ENCODE measurements at places on chromosomes 6 and 20.
A peak's percentile ranks its signal among the peaks of the same experiment; 100 is the strongest.

DNA sequence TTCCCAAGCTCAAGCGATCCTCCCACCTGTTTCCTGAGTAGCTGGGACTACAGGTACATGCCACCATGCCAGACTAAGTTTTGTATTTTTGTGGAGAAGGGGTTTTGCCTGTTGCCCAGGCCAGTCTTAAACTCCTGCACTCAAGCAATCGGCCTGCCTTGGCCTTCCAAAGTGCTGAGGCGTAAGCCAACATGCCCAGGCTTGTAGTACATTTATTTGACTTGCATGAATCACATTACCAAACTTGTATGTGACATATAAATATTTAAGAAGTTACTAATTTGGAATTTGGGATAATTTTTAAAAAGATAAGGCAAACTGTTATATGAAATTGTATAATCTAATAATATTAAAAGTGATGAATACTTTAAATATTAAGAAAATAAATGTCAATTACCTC is 157.6 kb downstream of the MCHR2 start:
- peak; percentile 19 for DNase-seq

- peak; percentile 69 for DNase-seq
These were observed 153.3 kb downstream of the SCML4 start for GRCh38 chr6:107670792-107671199.

GRCh38 chr20:62426699-62427131 is 624 bp downstream of the RBBP8NL start:
- DNase-seq = no peak

DNA sequence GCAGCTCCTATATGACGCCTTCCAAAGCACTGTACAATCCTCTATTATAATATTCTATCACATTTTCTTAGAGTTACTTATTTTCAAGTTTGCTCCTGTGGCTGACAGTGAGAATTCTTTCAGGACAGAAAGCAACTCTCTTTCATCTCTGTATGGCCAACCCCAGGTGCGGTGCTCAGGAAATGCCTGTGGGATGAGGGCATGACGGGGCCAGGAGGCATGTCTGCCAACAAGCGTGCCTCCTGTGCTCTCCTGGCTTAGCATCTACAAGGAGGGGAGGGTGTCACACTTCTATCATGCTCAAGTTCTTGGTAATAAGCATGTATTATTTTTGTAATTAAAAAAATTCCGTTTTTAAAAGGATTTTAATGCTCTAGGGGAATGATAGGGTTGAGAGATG is 11.4 kb downstream of the MRPL14 start:
- peak; percentile 65 for DNase-seq

GRCh38 chr6:147106759-147107401 is 97.3 kb upstream of the STXBP5 start:
- peak; percentile 30 for DNase-seq

DNA sequence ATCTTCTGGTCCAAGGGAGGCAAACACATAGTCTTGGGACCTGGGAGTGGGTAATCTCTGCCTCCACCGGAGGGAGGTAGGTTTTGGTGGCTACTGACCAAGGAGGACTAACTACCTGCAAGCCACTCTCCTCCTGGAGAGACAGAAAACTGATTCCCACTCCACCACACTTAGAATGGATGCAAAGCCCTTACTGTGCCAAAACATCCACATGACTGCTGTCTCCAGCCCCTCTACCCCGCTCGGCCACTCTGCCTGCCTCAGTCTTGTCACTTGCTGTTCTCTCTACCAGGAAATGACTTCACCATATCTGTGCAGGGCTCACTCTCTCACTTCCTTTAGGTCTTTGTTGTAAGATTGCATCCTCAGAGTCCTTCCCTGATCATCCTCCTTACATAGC is 129.5 kb upstream of the ARG1 start:
- DNase-seq = no peak

DNA sequence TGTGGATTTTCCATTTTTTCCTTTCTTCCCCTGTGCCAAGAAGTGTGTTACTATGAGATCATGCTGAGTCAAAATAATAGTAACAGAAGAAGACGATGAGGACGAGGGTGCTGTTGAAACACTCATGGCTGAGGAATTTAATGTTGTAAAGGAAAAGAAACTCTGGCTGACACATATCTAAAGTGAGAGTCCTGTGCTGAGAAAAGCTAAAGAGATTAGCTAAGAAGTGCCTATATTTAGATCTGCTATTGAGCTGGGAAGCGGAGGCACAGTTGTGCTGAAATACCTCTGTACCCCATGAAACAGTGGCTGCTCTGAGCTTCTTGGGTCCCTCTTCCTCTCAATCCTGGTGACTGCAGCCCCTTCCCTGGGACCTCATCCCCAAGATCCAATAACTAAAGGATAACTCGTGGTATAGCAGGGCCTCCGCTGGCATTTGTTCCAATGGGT is 1.1 kb upstream of the SYTL3 start:
- peak; percentile 91 for DNase-seq

DNA sequence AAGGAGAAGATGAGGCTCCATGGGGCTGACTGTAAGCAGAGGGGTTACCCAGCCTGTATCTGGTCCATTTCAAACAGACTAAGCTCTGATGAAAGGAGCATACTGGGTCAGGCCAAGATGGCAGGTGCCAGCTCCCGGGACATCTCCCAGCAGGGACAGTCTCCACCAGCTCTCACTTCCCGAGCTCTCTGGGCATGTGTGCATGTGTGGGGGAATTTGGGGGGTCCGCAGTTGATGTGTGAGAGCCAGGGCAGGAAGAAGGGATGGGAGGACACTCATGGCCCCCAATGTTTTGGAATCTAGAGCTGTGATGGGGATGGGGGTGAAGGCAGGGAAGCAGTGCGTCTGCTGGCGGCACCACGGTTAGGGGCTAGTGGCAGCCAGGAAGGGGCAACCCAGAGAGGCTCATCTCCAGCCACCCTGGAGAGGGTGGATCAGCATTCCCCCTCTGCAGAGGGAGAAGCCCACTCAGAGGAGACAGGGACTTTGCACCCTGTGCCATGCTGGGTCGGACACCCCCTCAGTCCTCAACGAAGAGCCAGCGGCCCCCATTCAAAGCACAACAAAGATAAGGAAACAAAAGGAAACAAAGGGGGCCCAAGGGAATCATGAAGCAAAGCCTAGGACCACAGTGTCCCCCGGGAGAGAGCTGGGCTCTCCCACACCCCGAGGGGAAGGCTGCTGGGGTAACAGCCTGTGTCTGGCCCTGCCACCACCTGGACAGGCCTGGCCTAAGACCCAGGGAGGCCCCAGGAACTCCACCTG is 52.4 kb downstream of the DSTN start:
- DNase-seq = no peak

DNA sequence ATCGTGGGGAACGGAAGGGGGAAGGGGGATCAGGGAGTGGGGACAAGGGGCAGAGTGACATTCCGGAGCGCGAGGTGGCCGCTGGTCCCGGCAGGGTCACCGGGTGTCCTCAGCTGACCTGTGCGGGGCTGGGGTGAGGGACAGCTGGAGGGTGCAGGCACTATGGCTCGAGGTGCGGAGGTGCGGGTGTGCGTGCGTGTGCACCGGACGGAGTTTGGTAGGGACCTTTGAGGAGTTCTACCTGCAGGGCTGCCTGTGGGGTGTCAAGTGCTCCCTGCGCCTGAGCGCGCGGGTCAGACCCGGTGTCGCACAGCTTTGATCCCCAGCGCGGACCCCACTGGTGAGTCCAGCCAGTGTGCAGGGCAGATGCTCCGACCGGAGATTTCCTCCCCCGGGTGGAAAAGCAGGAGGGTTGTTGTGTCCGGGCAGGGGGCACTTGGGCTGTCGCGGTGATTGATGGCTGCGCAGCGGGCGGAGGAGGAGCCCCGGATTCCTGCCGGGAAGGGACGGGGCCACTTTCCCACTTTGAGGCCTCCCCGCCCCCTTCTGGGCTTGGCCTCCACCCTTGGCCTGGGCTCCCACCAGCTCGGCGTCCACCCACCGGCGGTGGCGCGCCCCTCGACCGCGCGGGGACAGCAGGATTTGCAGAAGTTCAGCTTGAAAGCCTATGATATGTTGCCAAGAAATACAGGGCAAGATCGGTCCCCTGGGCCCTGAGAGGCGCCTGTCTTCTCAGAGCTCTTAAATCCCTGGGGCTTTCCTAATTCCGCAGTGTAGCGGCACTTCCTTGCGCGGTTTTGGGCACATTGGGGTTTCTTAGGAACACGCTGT is 658 bp downstream of the RIN2 start:
- peak; percentile 8 for DNase-seq

DNA sequence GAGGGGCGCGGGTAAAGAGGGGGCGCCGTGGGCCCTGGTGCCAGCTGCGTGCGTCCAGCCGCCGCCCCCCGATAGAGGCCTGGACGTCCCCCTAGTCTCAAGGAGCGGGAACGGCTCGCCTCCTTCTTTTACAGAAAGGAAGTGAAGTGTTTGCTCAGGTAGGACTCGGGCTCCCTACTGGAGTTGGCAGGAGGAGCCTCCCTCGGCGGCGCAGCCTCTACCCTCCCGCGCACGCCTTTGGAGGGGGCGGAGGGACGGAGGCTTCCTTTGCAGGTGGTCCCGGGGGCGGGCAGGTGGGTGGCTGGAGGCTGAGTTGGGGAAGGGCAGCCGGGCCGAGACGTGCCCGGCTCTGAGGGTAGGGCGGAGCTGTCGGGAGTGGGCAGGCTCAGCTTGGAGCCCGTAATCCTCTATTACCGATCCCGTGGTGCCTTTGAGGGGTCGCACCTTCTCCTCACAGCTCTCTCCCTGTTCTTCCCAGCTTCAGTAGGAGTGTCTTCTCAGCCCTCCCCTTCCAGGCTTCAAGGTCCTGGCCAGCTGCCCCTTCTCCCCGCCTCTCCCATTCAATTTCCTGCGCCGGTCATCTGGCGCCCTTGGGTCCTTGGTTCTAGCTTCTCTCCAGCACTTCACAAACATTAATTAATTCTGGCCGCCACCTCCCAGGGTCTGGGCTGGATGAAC is 728 bp downstream of the ITPR3 start:
- peak; percentile 67 for DNase-seq

DNA sequence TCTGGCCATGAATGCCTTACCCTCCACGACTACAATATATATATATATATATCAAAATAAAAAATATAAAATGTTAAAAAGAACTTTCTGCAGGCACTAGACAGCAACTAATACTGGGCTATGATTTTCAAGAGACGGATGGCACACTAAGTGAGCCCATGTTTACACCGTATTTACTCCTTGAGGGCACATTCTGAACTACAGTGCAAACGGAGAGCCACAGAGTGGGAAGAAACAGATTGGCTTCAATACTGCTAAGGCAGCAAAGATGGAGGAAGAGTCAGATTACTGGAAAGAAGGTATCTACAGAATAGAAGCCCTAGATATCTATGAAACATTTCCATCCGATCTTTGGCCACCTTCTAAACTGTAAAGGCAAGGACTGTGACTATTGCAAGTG is 330.3 kb downstream of the HTR1B start:
- no peak for DNase-seq

DNA sequence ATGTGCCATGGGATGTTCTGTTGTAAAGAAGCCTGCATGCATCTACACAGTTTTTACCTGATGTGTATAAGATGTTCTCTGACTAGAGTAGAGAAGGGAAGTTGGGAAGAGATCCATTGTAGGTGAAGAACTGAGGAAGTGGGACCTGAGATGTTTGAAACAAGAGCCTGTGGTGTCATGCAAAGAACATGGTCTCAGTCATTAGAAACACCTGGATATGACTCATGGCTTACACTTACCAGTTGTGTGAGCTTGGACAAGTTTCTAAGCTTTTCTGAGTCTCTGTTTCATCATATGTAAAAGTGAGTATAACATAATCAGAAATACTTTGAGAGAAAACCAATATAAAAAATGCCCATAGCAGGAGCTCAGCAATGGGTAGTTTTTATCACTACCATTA is 51.9 kb upstream of the SEC63 start:
- DNase-seq = no peak

DNA sequence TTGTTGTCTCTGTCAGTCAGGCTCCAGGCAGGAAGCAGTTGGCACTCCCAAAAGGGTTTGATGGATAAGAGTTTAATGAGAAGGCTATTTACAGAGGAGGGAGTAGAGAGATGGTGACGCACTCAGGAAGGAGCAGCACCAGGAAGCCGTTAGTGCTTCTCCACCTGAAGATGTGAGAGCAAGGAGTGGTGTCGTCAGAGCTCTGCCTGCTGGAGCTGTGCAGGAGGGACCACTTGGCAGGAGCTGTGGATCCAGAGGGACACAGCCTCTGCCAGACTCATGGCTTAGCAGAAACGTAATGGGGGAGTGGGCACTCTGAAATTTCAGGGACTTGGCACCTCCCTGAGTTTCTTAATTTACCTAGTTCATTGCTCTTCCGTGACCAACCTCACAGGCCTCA is 16.8 kb downstream of the DAAM2 start:
- DNase-seq = no peak

DNA sequence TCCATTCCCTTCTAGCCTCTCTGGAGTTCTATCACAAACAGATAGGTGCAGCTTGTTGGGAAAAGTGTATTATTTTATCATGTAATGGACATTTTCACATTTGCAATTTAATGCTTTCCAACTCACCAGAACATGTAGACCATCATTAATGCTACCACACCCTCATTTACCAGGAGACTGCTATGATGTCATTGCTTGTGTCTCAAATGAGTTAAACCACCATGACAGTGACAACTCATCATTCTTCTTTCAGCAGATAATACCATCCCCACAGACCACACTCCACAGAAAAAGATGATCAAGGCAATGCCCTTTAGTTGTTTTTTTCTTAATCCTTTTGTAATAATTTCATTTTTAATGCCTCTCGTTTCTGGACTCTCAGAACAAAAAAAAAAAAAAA is 168.7 kb downstream of the AIG1 start:
- no peak for DNase-seq

DNA sequence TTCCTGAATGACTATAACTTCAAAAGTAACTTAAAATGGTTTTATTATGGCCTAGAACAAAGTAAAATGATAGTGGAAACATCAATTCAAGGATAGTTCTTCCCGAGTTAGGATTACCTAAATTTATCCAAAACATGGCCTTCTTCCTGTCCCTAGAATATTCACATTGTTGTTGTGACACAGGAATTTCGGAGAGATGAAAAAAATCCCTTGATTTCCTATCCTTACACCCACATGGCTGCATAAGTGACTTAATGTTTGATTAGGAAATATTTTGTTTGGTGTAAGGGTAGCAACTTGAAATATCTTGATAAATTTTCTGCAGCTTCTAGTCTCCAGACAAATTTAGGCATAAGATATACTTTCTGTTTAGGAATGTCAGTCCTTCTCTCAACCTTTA is 27.8 kb downstream of the ZNF451 start:
- DNase-seq = no peak

DNA sequence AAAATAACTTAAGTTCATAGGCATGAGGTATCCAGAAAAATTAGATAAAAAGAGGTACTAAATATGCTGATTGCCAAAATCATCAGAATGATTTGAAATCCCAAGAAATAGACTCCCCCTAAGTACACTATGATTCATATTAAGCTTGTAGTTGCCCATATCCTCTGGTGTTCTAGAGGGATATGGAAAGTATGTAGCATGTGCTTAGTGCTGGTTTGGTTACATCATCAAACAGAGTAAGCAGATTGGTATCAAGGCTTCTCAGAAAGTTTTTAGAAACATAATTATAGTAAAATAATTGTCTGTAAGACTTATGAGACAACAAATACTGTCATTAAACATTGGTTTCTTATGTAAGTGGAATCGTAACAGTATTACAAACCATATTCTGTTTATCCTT is 166.4 kb downstream of the FAXC start:
- DNase-seq = no peak
